ENCODE measurements at places on chromosomes 6 and 20.

DNA sequence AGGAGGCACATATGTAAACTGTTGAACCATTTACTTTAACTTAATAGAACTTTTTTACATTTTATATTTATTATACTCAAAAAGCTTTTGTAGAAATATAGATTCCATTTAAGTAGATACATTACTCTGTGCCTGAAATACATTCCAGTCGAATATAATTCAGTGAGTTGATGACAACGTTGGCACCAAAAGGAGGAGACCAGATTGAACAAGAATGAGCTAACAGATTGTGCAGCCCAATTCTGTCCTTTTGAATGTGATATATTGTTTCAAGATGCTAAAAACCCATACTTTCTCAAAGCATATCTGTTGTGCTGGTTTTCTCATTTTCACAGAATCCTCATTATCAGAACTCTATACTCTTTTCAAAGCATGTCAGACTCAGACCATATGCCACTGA lies 147.4 kb upstream of the SIM1 start:
- DNase-seq: no peak

DNA sequence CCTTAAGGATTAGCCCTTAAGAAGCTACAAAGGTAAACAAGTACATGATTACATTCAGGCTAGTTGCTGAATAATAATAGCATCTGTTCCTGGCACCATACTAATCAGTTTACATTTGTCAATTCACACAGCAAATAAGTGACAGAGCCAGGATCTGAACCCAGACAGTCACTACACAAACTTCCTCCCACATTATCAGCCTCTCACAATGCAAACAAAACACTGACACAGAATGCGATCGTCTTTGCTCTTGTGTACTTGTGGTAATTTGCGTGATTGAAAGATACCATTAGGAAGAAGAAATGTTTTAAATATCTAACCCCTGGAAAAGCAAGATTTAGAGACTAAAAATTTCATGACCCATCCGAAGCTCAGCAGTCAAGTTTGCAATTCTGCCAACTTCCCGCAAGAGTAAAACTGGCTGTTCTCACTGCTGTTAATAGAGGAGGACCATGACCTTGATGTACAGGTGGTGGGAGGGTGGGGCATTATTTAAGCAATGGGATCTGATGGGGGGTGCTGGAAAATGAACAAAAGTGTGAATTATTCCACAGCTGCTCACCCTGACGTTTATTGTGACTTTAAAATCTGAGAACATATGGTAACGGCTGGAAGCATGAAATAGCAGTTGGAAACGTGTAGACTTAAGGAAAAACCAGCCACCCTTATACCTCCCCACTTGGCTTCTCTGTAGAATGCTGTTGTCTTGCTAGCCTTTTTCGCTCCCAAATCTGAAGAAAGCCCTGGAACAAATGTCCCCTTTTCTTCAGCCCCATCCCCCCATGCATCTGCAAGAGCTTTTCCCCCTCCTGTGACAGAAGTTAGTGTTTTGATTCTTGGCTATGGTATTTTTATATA lies 95.3 kb upstream of the ARMC2 start:
- no peak for DNase-seq

- no peak for DNase-seq
Measured at GRCh38 chr20:1388253-1388652, 4.6 kb downstream of the FKBP1A start.

- no peak for DNase-seq
Measured at GRCh38 chr6:32833664-32834063, 4.9 kb downstream of the TAP2 start.

DNA sequence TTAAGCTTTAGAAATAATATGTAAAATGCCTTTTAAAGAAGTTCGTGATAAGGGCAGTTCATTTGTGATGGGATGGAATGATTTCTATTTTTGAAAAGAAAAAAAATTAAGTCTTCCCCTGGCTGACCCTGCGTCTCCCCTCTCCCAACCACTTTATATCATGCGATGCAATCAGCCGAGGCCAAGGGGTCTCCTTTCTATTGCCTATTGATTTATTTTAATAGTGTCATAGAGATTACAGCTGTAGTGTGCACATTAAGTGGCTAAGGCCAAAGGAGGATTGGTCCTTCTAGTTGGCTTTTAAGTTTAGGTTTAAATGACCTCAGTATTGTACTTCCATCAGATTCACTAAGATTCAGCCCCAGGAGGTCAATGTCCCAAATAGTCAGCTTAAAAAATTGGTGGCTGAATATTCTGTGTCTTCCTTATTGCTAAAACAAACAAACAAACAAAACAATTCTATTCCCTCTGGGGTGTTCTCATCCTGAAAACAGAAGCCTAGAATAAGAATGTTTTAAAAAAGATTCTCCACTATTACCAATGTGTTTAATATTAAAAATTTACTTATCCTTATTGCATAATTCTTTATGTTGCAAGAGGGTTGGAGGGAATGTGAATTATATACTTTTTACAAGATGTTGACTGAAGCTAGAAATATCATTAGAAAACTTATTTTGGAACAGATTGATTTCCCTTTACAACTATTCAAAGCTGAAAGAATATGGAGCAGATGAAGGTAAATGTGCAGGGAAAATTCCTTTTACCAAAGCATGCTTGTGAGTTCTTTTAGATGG lies 359.1 kb downstream of the SAMD5 start:
- DNase-seq: no peak

- DNase-seq: no peak
Measured at GRCh38 chr6:75986935-75987334, 85.5 kb downstream of the IMPG1 start.

Data from suppressor macrophage treated with lipopolysaccharide for 1 hour (primary cell).